Activated CD8-positive, alpha-beta T cell treated with anti-CD3 and anti-CD28 coated beads, Interleukin-2, amount 10 ng/mL, durations not matched to agents 7 days and 5 days (primary cell): ENCODE measurements at places on chromosomes 6 and 20.

DNA sequence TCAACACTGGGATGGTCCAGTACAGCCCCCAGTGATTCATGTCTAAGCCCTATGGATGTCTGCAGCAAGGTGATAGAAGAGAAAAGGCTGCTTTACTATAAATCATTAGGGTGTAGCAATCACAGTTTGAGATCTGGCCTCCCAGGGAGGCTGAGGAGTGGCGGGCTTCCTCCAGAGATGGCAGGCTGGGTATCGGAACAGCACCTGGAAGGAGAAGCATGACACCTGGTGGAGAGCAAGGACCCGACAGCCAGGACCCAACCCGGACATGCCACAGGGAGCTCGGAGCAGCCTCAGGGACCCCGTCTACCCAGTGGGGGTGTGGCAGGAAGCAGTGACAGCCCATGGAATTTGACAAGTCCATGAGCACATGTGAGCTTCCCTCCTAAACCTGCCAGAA lies 114.8 kb upstream of the CD93 start:
- DNase-seq, result no peak
- H3K27me3 ChIP-seq, result peaks cover 12% of the 10 kb centered on the region
- H3K27ac ChIP-seq, result no peak overlapping the region
- no peaks in the 10 kb centered on the region for H3K36me3 ChIP-seq
- no peaks in the 10 kb centered on the region for H3K4me1 ChIP-seq
- no peak overlapping the region for H3K4me3 ChIP-seq

GRCh38 chr6:570825-571224 lies 86.1 kb downstream of the HUS1B start:
- DNase-seq, result no peak
- no peak overlapping the region for H3K4me3 ChIP-seq
- no peak overlapping the region for H3K27ac ChIP-seq
- peaks cover 5% of the 10 kb centered on the region for H3K4me1 ChIP-seq

- no peak overlapping the region for H3K27ac ChIP-seq
- no peak for DNase-seq
- H3K4me1 ChIP-seq, result no peaks in the 10 kb centered on the region
- no peak overlapping the region for H3K4me3 ChIP-seq
- no peaks in the 10 kb centered on the region for H3K36me3 ChIP-seq
These were observed 61.2 kb upstream of the NRSN1 start for GRCh38 chr6:24064832-24065231.

DNA sequence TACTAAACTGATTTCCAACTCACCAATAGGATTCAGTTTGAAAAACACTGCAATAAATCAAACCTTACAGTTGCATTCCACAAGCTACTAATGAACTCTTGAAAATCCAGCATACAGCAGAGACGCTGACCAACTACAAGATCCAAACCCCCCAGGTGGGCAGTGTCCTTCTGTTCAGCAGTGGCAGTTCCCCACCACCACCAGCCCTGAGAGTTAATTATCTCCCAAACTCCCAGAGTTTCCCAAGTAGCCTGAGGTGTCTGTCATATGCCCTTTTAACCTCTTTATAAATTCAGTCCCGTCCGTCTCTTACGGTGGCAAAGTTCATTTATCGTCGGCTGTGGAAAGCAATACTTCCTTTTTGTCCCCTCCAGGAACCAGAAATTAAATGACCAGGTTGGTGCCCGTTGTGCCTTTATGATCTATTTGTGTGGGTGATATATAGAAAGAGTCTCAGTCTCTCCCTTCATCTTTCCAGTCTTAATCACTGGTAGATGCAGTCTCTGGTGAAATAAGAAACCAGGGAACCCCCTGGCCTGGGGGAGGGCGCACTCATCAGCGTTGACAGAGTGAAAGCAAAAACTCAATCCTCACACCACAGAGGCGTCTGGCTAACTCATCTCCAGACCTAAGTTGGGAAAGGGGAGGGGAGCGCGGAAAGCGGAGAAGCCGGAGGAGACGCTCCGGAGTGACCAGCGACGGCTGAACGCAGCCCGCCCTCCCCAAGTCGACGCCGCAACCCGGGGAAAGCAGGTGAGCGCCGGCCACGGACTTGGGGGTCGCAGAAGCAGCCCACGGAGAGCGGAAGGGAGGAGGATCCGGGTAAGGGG lies 717 bp downstream of the MRPL14 start:
- H3K27me3 ChIP-seq, result no peaks in the 10 kb centered on the region
- H3K4me3 ChIP-seq, result peak overlapping the region; percentile 91
- peaks cover 26% of the 10 kb centered on the region for H3K36me3 ChIP-seq
- peak overlapping the region; percentile 90 for H3K27ac ChIP-seq
- peak; percentile 71 for DNase-seq

DNA sequence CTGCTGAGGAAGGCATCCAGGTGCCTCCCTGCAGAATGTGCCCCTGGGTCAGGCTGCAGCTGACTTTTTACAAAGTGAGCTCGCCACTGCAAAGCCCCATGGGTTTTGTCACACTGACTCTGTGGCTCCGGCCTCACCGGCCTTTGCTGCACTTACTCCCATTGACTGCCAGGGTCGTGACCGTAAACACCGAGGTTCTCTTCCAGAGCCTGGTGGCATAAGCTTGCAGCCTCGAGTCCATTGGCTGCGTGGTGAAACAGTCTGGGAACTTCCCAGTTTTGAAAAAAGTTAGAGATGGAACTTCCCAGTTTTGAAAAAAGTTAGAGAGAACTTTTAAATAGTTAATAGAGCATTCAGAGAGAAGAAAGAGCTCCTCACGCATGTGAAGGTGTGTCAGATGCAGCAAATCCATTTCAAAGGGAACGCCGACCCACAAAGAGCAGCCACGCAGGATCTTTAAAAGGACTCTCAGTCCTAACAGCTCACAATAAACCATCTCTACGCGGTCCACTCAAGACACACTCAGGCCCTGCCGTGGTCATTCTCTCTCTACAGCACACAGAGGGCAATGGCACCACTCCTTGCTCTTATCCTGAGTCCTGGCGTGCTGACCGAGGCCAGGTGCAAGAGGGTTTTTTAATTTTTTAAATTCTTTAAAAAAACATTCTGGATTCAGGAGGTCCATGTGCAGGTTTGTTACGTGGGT lies 12.8 kb downstream of the RAMACL start:
- H3K27ac ChIP-seq, result no peak overlapping the region
- no peaks in the 10 kb centered on the region for H3K36me3 ChIP-seq
- no peak overlapping the region for H3K4me3 ChIP-seq
- peaks cover 4% of the 10 kb centered on the region for H3K27me3 ChIP-seq
- no peak for DNase-seq
- H3K4me1 ChIP-seq, result no peaks in the 10 kb centered on the region

DNA sequence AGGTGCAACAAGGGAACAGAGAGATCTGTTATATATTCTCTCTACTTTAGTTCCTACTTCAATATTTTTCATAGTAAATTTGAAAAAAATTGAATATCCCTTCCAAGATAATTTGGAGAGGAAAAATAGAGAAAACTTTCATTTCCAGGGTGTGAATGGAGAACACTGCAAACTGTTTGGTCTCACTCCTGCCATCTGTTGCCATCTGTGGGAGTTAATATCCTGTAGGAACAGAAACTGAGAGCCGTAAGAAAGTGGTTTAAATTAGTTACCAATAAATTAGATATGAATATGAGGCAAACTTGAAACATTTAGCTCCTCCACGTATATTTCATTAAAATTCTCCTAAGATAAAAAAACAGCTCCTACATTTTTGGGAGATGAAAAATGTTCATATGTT lies 4.2 kb downstream of the ZNF337 start:
- H3K27me3 ChIP-seq, result no peaks in the 10 kb centered on the region
- no peak for DNase-seq
- H3K4me1 ChIP-seq, result peaks cover 14% of the 10 kb centered on the region

DNA sequence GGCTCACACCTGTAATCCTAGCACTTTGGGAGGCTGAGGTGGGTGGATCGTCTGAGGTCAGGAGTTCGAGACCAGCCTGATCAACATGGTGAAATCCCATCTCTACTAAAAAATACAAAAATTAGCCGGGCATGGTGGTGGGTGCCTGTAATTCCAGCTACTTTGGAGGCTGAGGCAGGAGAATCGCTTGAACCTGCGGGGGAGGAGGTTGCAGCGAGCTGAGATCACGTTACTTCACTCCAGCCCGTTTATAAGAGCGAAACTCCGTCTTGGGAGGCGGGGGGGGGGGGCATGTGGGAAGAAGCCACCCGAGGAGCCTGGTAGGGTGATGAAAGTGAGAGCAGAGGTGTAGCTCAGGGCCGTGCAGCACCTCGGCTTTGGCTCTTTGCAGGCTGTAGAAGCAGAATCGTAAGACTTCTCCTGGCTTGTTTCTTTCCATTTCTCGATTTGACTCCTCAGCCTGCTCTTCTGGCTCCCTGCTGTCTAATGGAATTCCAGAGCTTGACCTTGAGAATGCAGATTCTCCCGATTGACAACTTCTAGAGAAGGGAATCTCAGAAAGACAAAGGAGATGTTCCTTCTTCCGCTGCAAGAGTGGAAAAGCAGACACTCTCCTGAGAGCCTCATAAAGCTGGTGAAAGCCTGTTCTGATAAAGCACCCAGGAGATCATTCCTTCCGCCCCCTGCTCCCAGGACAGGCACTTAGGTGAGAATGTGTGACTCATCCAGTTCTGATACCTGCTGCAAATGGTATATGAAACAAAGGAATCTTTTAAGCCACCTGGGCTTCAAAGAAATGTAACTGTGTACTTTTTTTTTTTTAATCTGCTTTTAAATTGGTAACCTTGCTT lies 26.0 kb upstream of the PPP1R16B start:
- no peaks in the 10 kb centered on the region for H3K27me3 ChIP-seq
- no peaks in the 10 kb centered on the region for H3K4me1 ChIP-seq
- DNase-seq, result no peak
- H3K27ac ChIP-seq, result no peak overlapping the region
- no peak overlapping the region for H3K4me3 ChIP-seq
- H3K36me3 ChIP-seq, result peaks cover 7% of the 10 kb centered on the region

GRCh38 chr20:835608-836045 lies 2.1 kb downstream of the FAM110A start:
- H3K36me3 ChIP-seq, result peaks cover 26% of the 10 kb centered on the region
- H3K4me1 ChIP-seq, result peaks cover 51% of the 10 kb centered on the region
- H3K4me3 ChIP-seq, result peak overlapping the region; percentile 94
- DNase-seq, result no peak

GRCh38 chr6:30196376-30196775 lies 16.8 kb downstream of the TRIM26 start:
- peaks cover 59% of the 10 kb centered on the region for H3K36me3 ChIP-seq
- DNase-seq, result no peak
- no peaks in the 10 kb centered on the region for H3K27me3 ChIP-seq
- no peak overlapping the region for H3K27ac ChIP-seq

DNA sequence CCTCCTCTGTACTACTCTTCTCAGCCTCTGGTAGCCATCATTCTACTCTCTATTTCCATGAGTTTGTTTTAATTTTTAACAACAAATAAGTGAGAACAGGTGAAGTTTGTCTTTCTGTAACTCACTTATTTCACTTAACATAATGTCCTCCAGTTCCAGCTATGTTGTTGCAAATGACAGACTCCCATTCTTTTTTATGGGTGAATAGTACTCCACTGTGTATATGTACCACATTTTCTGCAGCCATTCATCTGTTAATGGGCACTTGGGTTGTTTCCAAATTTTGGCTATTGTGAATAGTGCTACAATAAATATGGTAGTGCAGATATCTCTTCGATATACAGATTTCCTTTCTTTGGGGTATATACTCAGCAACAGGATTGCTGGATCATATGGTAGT lies 73.7 kb upstream of the TNFRSF21 start:
- H3K4me3 ChIP-seq, result no peak overlapping the region
- H3K27me3 ChIP-seq, result peaks cover 15% of the 10 kb centered on the region
- H3K36me3 ChIP-seq, result peaks cover 2% of the 10 kb centered on the region
- DNase-seq, result no peak
- peaks cover 3% of the 10 kb centered on the region for H3K4me1 ChIP-seq
- H3K27ac ChIP-seq, result no peak overlapping the region

DNA sequence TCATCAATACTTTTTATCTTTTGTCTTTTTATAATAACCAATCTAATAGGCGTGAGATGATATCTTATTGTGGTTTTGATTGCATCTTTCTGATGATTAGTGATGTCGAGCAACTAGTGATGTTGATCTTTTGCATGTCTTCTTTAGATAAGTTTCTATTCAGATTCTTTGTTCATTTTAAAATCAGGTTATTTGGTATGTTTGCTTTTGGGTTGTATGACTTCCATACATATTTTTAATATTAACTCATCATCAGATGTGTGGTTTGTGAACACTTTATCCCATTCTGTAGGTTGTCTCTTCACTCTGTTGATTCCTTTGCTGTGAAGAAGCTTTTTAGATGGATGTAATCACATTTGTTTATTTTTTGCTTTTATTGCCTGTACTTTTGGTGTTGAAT lies 295.8 kb downstream of the BCKDHB start:
- H3K4me3 ChIP-seq, result no peak overlapping the region
- H3K4me1 ChIP-seq, result no peaks in the 10 kb centered on the region
- no peaks in the 10 kb centered on the region for H3K27me3 ChIP-seq

DNA sequence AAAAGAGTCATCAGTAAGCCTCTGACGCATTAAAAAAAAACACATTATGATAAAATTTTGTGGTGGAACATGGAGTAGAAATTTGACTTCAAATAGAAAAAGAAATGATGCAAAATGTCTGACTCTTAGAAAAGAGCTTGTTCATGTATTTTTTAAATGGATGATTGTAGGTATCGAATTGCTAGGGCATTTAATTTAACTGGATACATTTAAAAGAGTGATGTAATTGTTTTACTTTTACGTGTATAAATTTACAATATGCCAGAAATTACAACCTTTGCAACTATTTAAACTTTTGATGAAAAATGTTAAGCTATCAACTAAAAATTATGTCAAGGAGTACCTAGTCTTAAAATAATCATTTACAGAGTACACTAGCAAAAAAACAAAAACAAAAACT lies 4.5 kb upstream of the SDC4 start:
- no peaks in the 10 kb centered on the region for H3K36me3 ChIP-seq
- H3K27me3 ChIP-seq, result peaks cover 2% of the 10 kb centered on the region
- H3K4me3 ChIP-seq, result no peak overlapping the region

GRCh38 chr20:36744764-36745191 lies 1.1 kb downstream of the NDRG3 start:
- peaks cover 29% of the 10 kb centered on the region for H3K4me1 ChIP-seq
- peak overlapping the region; percentile 91 for H3K4me3 ChIP-seq
- DNase-seq, result no peak

GRCh38 chr20:50959543-50960126 lies 1.0 kb downstream of the MOCS3 start:
- peak overlapping the region; percentile 99 for H3K27ac ChIP-seq
- peaks cover 28% of the 10 kb centered on the region for H3K36me3 ChIP-seq
- peaks cover 42% of the 10 kb centered on the region for H3K4me1 ChIP-seq
- no peak for DNase-seq
- H3K4me3 ChIP-seq, result peak overlapping the region; percentile 93

DNA sequence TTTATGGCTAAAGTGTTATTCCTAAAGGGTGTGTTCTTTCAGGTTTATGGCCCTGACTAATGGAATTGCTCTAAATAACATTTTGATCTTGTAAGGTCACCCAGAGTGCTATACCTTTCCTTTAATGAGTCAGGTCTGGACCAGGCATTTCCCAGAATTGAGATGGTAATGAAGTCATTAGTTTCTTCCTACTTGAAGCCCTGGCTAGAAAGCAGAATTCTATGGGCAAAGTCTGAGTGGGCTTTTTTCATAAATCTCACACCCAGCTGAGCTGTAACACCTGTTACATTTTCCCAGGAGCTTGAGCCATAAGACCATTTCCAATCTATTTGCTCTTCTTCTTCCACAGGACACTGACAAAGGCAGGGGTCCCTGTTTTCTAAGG lies 122.0 kb upstream of the ID4 start:
- no peak for DNase-seq
- no peak overlapping the region for H3K4me3 ChIP-seq
- H3K27ac ChIP-seq, result no peak overlapping the region
- no peaks in the 10 kb centered on the region for H3K4me1 ChIP-seq

- peak overlapping the region; percentile 38 for H3K4me3 ChIP-seq
- no peaks in the 10 kb centered on the region for H3K36me3 ChIP-seq
- no peak for DNase-seq
- peaks cover 36% of the 10 kb centered on the region for H3K27me3 ChIP-seq
- peaks cover 6% of the 10 kb centered on the region for H3K4me1 ChIP-seq
- H3K27ac ChIP-seq, result no peak overlapping the region
These were observed 1.1 kb upstream of the ZBTB46 start for GRCh38 chr20:63831993-63832686.
